ENCODE measurements at places on chromosomes 3 and 15. TPM values are rescaled to one million over a fixed set of nuclear protein-coding genes. Genes with fewer than 3 reads are reported as not detected.

FGD5 gene
- total RNA-seq = 2.0 TPM

AGTR1 gene
- total RNA-seq = 0.61 TPM

COL7A1 gene
- 4.4 TPM for total RNA-seq

CCDC39 gene
- total RNA-seq = 0.05 TPM

RBM5 gene
- total RNA-seq = 142 TPM

ROPN1 gene
- total RNA-seq = 0.09 TPM

CTDSPL gene
- total RNA-seq = 4.4 TPM

BFSP2 gene
- 3.6 TPM for total RNA-seq

DNA sequence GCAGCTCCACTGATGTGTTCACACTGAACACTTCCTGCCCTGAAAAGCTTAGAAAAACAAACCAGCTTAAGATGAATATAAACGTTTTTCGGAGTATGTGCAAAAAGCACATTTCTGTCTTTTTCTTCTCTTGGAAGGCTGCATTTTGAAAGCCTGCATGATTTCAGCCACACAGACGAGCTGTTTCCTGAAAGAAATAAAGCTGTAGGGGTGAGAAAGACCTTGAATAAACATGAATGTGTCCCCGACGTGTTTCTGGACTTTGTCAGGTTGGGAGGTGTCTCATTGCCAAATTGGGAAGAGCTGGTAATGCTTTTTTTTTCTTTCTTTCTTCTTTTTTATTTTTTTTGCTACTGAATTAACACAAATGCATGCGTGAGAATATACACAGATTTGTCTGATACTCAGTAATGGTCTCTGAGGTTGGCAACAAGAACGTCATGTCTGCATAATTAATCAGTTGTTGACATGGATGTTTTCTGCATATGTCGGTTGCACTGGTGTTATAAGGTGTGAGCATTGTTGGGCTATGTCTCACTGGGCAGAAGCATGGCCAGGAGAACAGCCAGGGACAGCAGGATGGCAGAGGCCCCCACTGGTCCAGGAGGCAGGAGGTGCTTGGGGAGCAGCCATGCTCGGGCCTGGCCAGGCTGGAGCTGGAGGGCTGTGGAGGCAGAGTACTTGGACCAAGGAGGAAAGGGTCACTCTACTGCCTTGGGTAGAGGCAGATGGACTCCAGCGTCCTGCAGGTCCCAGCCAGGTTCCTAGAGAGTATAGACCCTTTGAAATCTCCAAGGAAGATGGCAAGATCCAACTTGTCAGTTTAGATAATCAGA lies 39.0 kb downstream of the ADAMTSL3 start:
- H3K27me3 ChIP-seq = no peaks in the 10 kb centered on the region
- no peak overlapping the region for H3K27ac ChIP-seq
- DNase-seq = no peak

DNA sequence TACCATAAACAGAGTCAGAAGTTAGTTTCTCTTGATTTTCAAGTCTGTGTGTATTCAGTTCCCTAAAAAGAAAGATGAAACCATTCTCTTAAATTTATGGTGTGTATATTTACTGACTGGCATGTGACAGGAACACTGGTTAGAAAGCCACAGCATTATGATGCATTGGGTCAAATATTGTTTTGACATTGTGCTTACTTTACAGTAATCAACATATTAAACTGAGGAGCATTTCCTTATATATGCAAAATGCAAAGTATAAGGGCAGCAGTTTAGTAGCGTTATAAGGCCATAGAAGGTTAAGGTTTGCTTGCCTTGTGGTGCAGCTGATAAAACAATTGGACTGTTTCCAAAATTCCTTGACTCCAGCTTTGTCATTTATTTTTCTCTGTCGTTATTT lies 72.9 kb downstream of the EPHA3 start:
- no peak overlapping the region for H3K27ac ChIP-seq
- no peak for DNase-seq
- no peaks in the 10 kb centered on the region for H3K36me3 ChIP-seq
- H3K4me1 ChIP-seq = no peaks in the 10 kb centered on the region

DNA sequence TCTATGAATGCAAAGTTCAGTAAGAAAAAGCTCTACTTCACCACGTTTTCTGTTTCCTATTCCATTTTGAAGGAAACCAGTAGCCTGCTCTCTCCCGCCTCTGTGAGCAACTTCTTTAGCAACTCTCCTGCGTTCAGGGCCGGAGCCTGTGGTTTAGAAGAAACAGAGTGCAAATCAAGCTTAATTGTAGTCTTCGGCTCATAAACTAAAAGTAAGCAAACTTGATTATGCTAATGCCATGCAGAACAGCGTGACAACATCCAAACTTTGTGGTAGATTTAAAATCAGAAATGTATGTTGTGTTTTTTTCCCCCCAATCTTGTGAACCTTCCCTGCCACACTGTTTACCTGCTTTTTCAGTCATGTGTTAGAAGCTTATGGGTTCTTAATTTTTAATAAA lies 87.4 kb downstream of the SEMA6D start:
- H3K4me3 ChIP-seq = no peak overlapping the region
- no peaks in the 10 kb centered on the region for H3K4me1 ChIP-seq
- DNase-seq = no peak
- H3K36me3 ChIP-seq = no peaks in the 10 kb centered on the region
- H3K27me3 ChIP-seq = no peaks in the 10 kb centered on the region

DNA sequence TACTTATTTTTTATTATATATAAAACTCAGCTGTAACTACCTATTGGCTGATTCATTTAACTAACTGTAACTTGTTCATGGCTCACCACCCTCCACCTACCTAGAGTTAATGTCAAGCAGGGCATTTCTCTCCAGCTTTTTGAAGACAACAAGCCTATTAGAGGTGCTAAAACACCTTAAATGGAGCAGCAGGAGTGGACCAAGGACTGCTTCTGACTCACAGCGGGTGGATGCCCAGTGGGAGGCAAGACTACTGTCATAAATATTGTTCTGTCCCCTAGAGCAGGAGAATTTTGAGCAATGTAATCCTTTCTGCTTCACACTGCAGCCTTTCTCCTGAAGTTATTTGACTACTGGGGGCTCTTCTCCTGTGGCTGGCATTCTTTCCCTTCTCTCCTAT lies 146.9 kb downstream of the CLSTN2 start:
- H3K36me3 ChIP-seq = no peaks in the 10 kb centered on the region
- no peak overlapping the region for H3K4me3 ChIP-seq
- no peaks in the 10 kb centered on the region for H3K27me3 ChIP-seq
- H3K27ac ChIP-seq = no peak overlapping the region

- no peak for DNase-seq
- H3K4me1 ChIP-seq = no peaks in the 10 kb centered on the region
- no peak overlapping the region for H3K27ac ChIP-seq
- H3K27me3 ChIP-seq = no peaks in the 10 kb centered on the region
- H3K36me3 ChIP-seq = no peaks in the 10 kb centered on the region
- H3K4me3 ChIP-seq = no peak overlapping the region
These were observed 10.6 kb upstream of the PRKCI start for GRCh38 chr3:170211668-170212067.

DNA sequence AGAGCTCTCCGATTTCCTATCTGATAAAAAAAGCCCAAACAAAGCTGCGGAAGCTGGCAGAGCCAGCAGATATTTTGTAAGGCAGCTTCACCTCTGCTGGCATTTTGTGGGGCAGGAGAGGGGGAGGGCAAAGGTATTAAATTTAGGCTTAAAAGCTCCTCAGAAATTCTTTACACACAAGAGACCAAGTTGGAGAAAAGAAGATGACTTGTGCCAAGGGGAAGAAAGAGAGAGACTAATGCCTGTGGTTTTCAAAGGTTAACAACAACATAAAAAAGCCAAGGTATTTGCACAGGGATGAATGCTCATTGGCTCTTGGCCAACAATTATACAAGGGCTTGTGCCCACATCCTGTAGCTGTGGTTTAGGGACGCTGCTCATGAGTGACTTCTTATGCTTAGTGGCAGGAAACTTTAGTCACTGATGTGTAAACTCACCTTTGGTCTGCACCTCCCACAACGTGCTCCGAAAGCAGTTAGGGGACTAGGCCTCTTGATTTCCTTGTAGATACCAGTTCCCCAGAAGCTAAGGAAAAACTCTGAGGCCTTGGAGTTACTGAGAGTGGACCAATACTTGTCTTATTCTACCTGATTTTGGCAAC lies 152.9 kb downstream of the TPRG1 start:
- H3K4me3 ChIP-seq = peak overlapping the region; percentile 19
- H3K27me3 ChIP-seq = no peaks in the 10 kb centered on the region
- DNase-seq = peak; percentile 98

GRCh38 chr15:88998980-88999713 lies 86.0 kb upstream of the MFGE8 start:
- no peaks in the 10 kb centered on the region for H3K27me3 ChIP-seq
- H3K36me3 ChIP-seq = no peaks in the 10 kb centered on the region
- no peak for DNase-seq
- H3K4me1 ChIP-seq = no peaks in the 10 kb centered on the region

- H3K27ac ChIP-seq = no peak overlapping the region
- H3K4me1 ChIP-seq = no peaks in the 10 kb centered on the region
- H3K27me3 ChIP-seq = no peaks in the 10 kb centered on the region
- no peak for DNase-seq
These were observed 55.4 kb downstream of the TMCC1 start for GRCh38 chr3:129838086-129838485.

DNA sequence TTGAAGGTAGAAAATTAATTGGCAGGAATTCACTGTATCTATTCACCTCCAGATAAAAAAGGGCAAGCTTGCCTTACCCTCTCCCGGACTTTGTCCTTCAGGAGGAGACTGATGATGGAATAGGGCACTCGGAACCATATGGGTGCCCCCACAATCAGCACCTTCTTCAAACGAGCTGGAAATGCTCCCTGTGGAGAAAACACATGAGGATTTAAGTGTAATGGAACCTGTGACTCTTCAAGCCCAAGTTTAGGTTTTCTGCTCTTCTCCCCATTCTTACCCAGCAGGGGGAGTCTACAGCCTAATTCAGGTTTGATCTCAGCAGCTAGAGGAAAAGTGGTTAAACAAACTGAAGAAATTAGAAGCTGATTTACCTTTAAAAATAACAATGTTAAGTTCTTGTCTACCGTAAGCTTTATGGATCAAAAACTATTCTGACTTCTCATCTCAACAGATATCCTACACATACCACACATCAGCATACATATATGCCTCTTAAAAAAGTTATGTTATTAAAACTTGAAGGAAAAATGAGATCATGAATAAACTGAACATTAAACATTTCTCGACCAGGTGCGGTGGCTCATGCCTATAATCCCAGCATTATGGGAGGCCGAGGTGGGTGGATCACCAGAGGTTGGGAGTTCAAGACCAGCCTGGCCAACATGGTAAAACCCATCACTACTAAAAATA lies 57.5 kb upstream of the SIN3A start:
- peaks cover 17% of the 10 kb centered on the region for H3K36me3 ChIP-seq
- no peak overlapping the region for H3K27ac ChIP-seq
- H3K4me3 ChIP-seq = no peak overlapping the region
- H3K4me1 ChIP-seq = no peaks in the 10 kb centered on the region
- H3K27me3 ChIP-seq = no peaks in the 10 kb centered on the region
- DNase-seq = peak; percentile 24

GRCh38 chr3:47909607-47910006 lies 106.6 kb downstream of the MAP4 start:
- H3K27ac ChIP-seq = no peak overlapping the region
- no peak for DNase-seq
- peaks cover 2% of the 10 kb centered on the region for H3K4me1 ChIP-seq
- H3K27me3 ChIP-seq = no peaks in the 10 kb centered on the region
- H3K4me3 ChIP-seq = no peak overlapping the region

GRCh38 chr15:99174567-99175395 lies 69.9 kb downstream of the SYNM start:
- H3K36me3 ChIP-seq = no peaks in the 10 kb centered on the region
- H3K4me1 ChIP-seq = no peaks in the 10 kb centered on the region
- no peak overlapping the region for H3K27ac ChIP-seq
- no peak overlapping the region for H3K4me3 ChIP-seq

DNA sequence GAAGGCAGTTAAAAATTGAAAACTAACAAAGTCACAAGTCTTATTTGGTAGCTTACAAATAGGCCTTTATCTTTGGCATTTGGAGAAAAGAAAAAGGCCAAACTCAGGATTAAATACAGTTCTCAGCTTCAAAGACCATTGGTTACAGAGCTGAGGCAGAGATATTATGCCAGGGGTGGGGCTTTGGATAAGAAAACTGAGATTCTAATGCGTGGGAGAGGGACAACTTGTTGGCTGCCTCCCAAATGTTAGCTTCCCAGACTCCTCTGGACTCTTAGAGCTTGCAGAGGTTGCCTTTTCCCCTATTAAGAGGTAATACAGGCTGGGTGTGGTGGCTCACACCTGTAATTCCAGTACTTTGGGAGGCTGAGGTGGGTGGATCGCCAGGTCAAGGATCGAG lies 231.8 kb downstream of the SQOR start:
- no peak overlapping the region for H3K27ac ChIP-seq
- no peaks in the 10 kb centered on the region for H3K27me3 ChIP-seq
- no peaks in the 10 kb centered on the region for H3K4me1 ChIP-seq
- no peaks in the 10 kb centered on the region for H3K36me3 ChIP-seq
- no peak for DNase-seq
- no peak overlapping the region for H3K4me3 ChIP-seq

DNA sequence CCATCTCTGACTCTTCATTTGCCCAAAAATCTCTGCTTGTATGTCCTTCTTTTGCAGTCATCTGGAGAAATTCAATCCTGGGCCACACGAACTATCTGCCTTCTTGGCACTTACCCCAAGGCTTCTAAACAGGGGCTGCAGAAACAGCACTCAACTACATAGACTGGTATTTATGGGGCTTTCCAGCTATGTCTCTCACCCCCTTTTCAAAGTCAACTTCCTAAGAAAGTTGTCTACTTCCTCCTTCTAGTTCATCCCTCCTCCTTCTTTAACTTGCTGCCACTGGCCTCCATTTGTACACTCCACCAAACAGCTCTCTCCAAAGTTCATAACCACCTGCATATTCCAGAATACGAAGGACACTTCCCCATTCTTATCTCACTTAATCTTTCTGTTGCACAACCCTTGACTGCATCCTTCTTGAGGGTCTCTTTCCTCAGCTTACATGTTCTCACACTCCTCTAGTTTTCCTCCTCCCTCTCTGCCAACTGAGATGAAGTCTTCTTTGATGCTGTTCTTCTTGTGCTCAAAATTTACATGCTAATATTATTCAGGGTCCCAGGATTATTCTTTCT lies 55.2 kb downstream of the PLD1 start:
- peak overlapping the region; percentile 8 for H3K27ac ChIP-seq
- peaks cover 6% of the 10 kb centered on the region for H3K4me1 ChIP-seq
- H3K36me3 ChIP-seq = no peaks in the 10 kb centered on the region
- no peaks in the 10 kb centered on the region for H3K27me3 ChIP-seq

DNA sequence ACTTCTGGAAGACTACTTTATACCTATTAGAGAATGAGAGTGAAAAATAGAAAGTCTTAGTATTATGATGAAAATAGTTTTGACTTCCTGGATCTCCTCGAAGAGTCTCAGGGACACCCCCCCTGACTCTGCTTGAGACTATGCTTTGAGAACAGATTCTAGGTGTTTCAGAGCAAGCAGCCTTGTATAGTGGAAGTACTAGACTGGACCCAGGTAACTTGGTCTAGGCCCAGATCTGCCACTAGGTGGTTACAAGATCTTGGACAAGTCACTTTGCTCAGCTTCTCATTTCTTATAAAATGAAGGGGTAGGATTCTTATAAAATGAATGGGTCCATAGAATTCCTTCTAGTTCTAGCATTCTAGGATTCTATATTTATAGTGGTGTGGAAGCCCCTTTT lies 9.1 kb downstream of the ABHD5 start:
- H3K27me3 ChIP-seq = no peaks in the 10 kb centered on the region
- H3K4me3 ChIP-seq = no peak overlapping the region
- H3K27ac ChIP-seq = no peak overlapping the region
- no peaks in the 10 kb centered on the region for H3K4me1 ChIP-seq
